Fibroblast of skin of left biceps (primary cell): ENCODE measurements at places on chromosomes 11 and 22.

- DNase-seq: no peak
These were observed 6.9 kb downstream of the POU2AF3 start for GRCh38 chr11:111305162-111305802.

DNA sequence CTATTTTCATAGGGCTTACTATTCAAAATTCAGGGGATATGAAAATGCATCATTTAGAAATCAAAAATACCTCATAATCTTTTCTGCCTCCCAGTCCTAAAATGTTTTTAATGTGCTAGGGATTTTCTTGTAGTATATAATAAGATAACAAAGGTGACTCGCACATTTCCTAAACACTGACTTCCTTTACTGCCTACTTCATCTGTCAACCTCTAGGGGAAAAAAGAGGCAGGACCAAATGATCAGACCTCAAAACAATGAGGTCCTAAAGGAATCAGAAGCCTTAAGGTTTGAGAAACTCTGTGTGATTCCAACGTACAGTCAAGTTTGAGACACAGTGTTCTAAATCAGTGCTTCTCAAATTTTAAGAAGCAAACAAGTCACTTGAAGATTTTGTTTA lies 56.1 kb upstream of the POU2AF2 start:
- DNase-seq: no peak

- no peak for DNase-seq
These were observed 18.1 kb downstream of the MRGPRD start for GRCh38 chr11:68962527-68963250.

- no peak for DNase-seq
These were observed 18.9 kb downstream of the ADM start for GRCh38 chr11:10323793-10324170.

- DNase-seq: no peak
These were observed 134.6 kb downstream of the RRAS2 start for GRCh38 chr11:14224395-14224794.

DNA sequence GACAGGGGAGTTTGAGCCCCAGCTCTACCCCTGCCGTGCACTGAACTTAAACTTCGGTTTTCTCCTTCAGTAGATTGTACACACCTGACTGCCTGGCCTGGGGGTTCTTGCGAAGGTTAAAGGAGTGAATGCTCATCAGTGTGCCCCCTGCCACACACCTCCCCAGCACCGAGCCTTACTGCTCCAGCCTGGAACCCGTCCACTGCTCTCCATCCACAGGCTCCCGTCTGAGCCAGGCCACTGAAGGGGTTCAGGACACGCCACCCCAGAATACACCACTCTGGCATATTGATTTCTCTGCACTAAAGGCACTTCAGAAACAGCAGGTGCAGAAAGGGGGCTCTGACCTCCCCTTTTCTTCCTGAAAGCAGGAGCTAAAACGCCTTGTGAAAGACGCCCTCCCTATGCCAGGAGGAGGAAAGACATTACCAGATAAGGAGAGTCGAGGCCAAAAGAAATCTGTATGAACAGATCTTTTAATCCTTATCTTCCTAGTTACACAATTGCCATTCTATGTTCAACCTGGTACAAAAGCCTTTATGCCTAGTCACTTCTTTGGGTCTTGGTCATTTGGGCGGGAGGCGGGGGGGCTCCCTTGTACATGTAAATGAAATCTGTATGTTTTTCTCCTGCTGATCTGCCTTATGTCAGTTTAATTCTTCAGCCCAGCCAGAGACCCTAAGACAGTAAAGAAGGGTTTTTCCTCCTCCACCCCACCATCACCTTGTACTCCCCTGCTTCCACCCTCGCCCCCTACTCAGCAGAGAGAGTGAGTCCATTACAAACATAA lies 1.9 kb upstream of the SSTR3 start:
- no peak for DNase-seq

GRCh38 chr11:17154409-17155159 lies 53.2 kb downstream of the PIK3C2A start:
- no peak for DNase-seq

GRCh38 chr22:33723915-33724314 lies 196.4 kb downstream of the LARGE1 start:
- no peak for DNase-seq
